ENCODE measurements at places on chromosomes 6 and 20.
A peak's percentile ranks its signal among the peaks of the same experiment; 100 is the strongest.

GRCh38 chr6:129542705-129543104 lies 167.3 kb downstream of the ARHGAP18 start:
- DNase-seq, result no peak

GRCh38 chr20:37956107-37956585 lies 53.2 kb downstream of the VSTM2L start:
- DNase-seq, result peak; percentile 3

DNA sequence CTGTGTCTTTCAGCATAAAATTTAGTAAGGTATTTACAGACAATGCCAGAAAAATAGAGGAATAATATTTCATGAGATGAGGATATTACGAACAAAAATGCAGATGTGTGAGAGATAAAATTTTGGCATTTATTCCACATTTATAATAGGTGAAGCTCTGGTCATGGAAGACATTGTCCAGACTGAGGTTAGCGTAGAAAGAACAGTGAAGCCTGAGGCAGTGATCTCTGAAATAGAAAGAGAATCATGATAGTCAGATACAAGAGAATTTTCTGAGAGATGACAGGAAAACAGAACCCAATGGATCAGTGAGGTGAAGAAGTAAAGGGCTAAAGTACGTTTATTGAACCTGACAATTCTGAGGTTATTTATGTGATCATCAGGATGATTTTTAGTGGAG lies 1155.9 kb upstream of the GJE1 start:
- DNase-seq, result no peak

GRCh38 chr6:159758031-159759001 lies 3.5 kb upstream of the ACAT2 start:
- DNase-seq, result peak; percentile 58

DNA sequence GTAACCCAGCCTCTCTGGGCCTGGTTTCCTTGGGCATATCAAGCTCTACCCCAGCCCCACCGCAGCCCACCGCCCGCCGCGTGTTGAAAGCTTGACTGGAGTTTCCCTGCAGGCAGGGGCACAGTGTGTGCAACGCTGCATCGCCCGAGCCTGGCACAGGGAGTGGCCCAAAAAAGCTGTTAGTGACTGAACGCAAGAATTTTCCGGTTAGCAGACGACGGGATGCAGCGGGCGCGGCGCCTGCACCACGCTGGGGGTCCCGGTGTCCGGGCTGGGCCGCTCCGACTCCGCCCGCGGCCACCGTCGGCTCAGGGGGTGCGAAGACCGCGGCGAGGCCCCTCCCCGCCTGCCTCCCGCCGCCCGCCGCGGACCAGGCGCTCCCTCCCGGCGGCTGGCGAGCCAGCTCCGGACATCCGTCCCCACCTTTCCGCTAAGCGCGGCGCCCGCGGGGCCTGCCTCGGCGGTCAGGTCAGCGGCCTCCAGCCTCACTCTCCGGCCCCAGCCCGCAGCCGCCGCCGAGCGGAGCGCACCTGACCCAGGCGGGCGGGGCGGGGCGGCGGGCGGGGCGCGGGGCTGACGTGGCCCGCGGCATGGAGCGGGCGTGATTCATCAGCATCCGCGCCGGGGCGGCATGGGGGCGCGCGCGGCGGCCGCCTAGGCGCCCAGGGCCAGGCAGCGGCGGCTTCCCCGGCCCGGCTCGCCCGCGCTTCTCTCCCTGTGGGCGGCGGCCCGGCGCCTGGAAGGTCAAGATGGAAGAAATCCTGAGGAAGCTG lies at the start of gene ARFGEF3:
ARFGEF3 (plus strand) TSS at position 602 of the 773 bp plus-strand sequence; CDS start at position 750, 148 bp downstream.
- peak; percentile 35 for DNase-seq

DNA sequence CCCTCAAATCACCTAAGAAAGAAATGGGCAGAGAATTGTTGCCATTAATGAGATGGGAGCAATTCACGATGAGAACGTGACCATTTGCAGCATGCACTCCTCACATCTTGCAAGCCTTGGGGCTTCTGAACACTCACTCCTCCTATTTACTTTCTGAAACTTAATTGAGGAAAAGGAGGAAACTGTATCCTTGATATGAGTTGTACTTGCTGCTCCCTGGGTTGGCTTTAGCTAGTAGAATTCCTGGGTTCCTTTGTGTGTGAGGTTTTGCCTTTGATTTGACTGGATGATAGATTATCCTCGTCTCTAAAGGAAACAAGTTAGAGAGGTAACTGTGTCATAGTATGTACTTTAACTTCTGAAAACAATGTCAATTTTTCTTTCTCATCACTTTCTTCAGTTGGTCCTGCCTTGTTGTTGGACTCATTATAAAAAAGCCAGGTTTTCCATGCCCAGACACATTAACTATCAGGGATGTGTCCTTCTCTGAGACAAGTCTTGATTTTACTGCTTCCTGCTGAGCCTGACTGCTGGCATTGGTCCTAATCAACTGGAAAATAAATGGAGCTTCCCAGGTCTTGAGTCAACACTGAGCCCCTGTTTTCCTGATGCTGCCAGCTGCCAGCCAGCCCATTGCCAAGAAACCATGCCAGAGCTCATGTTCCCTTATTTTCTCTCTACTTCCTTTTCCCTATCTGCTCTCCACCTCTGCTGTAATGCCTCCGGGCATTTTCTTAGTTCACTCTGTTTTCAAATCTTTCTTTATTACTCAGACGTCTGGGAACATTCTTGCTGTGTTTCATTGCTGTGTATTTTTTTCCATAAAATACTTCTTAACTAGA lies 6.0 kb upstream of the MRAP2 start:
- DNase-seq, result no peak

DNA sequence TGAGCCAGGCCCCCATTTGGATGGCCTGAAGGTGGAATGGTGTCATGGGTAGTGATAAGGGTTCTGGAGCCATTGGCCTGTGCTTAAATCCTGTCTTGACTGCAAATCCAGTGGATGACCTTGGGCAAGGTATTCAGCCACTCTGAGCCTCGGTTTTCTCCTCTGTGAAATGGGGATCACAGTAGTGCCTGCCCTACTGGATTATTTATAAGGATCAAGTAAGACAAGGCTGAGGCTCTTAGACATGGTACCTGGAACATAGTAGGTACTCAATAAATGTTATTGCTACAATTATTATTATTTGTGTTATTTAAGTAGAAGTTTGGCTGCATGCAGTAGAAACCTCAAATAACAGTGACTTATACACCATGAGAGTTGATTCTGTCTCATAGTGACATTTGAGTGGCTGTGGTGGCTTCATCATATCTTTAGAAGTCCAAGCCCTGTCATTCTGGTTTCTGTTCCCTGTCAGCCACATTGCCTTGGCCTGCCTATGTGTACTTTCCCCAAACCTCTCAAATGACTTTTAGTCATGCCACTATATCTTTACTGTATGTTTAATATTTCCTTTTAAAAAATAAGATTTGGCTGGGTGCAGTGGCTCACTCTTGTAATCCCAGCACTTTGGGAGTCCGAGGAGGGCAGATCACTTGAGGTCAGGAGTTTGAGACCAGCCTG lies 37.6 kb upstream of the CHMP4B start:
- no peak for DNase-seq

DNA sequence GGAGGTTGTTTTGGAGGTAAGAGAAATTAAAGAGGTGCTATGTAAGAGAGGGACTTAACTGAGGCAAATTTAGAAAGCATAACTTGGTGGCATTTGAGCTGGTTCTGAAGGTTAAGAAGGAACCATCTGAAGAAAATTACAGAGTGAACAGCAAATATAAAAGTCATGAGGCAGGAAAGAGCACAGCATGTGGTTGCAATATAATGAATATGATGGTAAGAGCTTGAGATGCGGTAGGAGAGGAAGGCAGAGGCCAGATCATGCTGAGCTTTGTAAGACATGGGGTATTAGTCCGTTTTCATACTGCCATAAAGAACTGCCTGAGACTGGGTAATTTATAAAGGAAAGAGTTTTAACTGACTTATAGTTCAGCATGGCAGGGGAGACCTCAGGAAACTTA lies 279.1 kb downstream of the UTRN start:
- DNase-seq, result no peak

- peak; percentile 24 for DNase-seq
Observed at GRCh38 chr6:138517635-138518034, 18.3 kb upstream of the NHSL1 start.

- no peak for DNase-seq
Observed at GRCh38 chr6:83138758-83139157, 54.3 kb downstream of the PGM3 start.

DNA sequence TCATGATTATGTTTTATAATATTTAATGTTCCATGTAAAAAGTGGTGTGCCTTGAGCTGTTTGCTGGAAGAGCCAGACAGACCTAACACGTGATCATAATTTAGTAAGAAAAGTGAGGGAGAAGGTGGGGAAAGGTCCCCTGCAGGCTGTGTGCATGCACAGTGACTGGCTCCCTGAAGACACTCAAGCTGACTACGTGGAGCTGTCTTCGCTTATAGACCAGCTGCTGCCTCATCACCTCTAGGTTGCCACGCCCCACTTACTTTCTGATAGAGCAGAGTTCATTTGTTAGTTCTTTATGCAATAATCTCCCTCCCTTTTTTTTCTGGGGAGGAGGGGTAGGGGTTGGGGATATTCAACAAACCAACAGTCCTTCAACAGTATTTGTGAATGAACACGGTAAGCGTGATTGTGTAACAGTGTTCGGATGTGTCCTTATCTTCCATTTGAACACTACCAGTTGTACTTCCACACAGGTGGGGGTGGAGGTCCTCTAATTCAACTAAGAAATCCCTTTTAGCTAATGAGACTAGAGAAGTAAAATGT lies 157.3 kb downstream of the BACH2 start:
- DNase-seq, result no peak

DNA sequence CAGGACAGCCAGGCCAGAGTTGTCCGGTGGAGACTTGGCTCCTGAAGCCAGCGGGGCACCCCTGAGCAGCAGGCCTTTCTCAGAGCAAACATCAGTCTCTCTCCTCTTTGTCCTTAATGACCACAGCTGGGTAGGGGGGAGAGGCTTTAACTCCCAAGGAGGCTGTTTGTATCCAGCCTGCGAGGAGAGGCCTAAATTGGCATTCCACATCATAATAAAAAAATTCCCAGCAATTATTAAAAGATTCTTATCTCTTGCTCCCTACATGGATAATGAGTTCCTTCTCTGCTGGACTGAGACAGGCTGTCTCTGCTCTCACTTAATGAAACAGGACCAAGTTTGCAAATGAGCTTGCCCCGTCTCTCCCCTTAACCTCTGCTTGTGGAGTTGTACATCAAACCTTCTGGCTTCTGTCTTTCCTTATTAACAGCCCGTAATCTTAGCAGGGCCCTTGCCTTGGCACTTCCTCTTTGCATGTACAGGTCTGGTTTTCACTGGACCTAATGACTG lies 838.2 kb downstream of the MAFB start:
- DNase-seq, result no peak
